ENCODE measurements at places on chromosomes 2 and 18. TPM values are rescaled to one million over a fixed set of nuclear protein-coding genes. Genes with fewer than 3 reads are reported as not detected.

CXCR4 gene
- 5.8 TPM for total RNA-seq

SLC5A7 gene
- total RNA-seq: 0.36 TPM

SERPINB12 gene
- not detected for total RNA-seq

CABLES1 gene
- 11.0 TPM for total RNA-seq

LRRC30 gene
- total RNA-seq: not detected

SERPINB5 gene
- total RNA-seq: 3.5 TPM

PFN4 gene
- not detected for total RNA-seq

IL1B gene
- 7.3 TPM for total RNA-seq

KIAA2012 gene
- total RNA-seq: 0.11 TPM

TEX51 gene
- not detected for total RNA-seq

SIGLEC15 gene
- total RNA-seq: 0.21 TPM

TRIM43 gene
- total RNA-seq: not detected

UGT1A8 gene
- total RNA-seq: 19.3 TPM

WDR75 gene
- total RNA-seq: 19.7 TPM

CFAP65 gene
- 0.39 TPM for total RNA-seq

DOK6 gene
- 0.45 TPM for total RNA-seq

SRD5A2 gene
- total RNA-seq: not detected

SPP2 gene
- not detected for total RNA-seq

FAM228A gene
- not detected for total RNA-seq

BOLL gene
- total RNA-seq: not detected

DCAF17 gene
- total RNA-seq: 10.7 TPM
